ENCODE measurements at places on chromosomes 2 and 18. TPM values are rescaled to one million over a fixed set of nuclear protein-coding genes. Genes with fewer than 3 reads are reported as not detected.
A peak's percentile ranks its signal among the peaks of the same experiment; 100 is the strongest.

DNA sequence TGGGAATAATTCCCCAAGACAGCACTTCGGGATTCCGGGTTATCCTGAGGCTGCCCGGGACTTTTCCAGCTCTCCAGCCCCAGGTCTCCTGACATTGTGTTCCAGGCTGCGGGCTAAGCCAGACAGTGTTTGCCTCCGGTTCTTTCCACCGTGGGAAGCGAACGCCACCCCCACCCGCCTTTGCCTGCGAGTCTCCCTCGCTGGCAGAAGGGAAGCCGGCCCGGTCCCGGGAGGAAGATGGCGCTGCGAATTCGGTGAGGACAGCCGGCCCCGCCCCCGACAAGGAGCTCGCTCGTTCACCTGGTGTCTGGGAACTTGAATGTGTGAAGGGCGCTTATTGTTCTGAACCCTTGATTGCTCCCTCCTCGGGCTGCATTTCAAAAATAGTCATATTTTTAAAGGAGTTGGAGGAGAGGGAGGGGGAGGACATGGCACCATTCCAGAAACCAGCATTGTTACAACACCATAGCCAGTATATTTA lies 2.9 kb downstream of the LRATD1 start:
- peak; percentile 93 for DNase-seq

- peak; percentile 49 for DNase-seq
These were observed 1.9 kb upstream of the NAB1 start for GRCh38 chr2:190646780-190647522.

GRCh38 chr2:240208096-240208495 lies 67.6 kb upstream of the OTOS start:
- DNase-seq: no peak

DNA sequence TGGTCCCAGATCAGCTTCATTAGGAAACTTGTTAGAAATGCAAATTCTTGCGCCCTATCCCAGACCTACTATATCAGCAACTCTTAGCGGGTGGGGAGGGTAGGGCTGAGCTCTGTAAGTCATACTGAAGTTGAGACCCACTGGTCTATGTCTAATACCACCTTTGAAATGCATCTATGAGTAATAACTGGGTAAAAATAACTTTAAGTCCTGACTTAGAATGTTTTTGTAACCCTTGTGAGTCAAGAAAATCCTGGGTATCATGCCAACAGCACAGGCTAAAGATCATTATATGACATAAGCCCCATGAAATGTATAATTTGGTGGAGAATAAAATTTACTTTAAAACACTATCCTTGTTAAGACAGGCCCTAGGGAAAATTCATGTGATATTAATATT lies 41.4 kb downstream of the PRKD3 start:
- DNase-seq: peak; percentile 75

- no peak for DNase-seq
These were observed 130.3 kb downstream of the MYCN start for GRCh38 chr2:16070648-16070971.

The TLX2 gene
- not detected for total RNA-seq

The KIF1A gene
- total RNA-seq: not detected

The NTSR2 gene
- not detected for total RNA-seq

The BOK gene
- total RNA-seq: 15.5 TPM

All from MCF 10A (cell line).